GM04503 (cell line): ENCODE measurements at places on chromosomes 7 and 10.

DNA sequence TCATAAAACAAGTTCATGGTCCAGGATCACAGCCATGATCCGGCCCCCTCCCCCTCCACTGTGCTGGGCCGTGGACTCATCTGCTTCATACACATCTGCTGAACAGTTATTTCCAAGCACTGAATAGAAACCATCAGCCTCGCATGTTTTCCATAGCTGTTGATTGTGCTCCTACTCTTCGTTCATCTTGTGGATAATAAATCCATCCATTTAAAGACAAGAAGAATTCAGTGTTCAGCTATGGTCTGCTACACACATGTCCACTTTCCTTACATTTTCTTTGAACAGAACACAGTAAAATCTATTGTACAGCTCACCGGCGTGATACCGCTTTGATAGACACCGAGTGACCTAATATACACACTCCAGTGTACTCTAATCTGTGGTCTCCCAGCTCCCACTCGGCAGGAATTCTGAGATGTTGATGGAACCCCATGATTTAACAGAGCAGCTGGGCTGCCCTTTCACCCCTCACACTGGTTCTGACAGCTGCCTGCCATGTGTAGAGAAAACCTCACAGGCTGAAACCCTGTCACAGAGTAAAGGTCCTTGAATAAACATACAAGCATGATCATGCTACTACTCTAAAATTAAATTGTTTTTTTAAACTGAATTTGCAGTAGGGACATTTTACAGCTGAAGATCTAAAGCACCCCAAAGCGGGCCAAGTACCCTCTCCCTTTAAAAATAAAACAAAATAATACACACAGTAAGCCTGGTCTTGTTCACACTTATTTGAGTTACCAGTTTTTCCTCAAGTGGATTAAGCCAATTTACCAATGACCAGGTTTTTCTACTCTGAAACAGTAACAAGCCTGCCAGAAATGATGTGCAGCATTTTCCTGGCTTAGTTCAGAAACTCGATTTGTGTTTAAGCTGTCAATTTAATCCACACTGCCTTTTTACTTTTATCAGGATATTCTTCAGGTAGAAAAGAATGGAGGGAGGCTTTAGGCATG, 95.1 kb upstream of the FZD1 start:
- DNase-seq, result no peak

DNA sequence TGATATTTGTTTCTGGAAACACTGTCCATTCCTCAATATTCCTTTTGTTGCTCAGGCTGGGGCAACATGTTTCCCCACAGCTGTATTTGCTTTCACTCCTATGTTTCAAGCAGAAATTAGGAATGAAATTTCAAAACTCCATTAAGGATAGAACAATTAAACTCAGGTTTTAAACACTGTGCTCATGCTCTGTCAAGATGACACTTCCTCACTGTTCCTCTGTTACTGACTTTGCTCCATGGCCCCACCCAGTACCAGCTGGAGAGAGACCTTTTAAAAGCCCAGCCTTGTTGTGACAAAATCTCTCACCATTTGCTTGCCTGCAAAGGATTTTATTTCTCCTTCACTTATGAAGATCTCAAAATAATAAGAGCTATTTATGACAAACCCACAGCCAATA, 197.4 kb downstream of the ELMO1 start:
- DNase-seq, result no peak

- no peak for DNase-seq
Observed at GRCh38 chr7:42125321-42125720, 111.7 kb downstream of the GLI3 start.

- no peak for DNase-seq
Observed at GRCh38 chr10:75233444-75234016, 2.2 kb downstream of the COMTD1 start.

- no peak for DNase-seq
Observed at GRCh38 chr7:26367219-26367711, 75.6 kb downstream of the SNX10 start.

DNA sequence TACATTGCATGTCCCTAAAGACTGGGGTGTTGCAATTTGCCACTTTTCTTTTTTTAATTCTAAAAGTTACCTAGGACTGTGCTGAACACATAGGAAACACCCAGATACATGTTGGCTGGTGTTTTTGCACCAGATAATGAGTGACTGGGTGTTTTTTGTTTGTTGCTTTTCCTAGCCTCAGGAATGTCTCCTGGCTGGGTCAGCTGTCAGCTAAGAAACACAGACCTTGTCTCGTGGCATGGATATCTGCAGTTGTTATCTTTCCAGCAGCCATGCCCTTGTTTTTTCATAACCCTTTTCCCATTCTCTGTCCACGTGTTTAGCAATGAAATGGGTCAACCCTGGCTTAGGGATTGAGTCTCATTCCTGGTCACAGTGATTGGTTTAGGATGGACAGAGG, 433.9 kb upstream of the ZMIZ1 start:
- no peak for DNase-seq

DNA sequence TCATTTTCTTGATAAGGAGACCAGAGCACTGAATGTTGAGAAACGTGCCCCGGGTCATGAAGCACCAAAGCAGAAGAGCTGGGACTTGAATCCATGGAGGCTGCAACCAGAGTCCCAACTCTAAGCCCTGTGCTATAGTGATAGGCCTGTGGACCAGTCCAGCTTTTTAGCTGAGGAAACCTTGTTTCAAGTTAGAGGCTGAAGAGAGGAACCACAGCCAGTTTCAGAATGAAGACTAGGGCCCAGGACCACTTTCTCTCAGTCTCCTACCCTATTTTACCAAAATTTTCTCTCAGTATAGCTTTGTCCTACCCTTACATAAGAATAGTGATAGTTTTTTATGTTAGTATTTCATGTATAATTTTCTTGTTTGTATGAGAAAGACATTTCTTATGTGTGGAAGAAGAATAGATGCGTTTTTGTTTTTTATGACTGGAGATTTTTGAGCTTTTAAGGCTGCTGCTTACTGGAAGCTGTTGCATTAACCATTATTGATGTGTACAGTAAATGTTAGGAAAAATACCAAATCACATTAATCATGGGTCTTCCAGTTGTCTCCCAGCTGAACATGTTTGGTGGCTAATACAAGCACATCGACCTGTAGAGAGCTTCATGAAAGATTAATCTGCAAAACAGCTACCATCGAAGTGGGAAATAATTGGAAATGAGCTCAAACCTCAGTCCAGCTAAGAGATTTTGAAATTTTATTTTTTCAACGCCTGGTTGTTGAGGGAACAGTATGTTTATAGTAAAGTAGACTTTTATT, 45.0 kb upstream of the CSTF2T start:
- DNase-seq, result no peak

DNA sequence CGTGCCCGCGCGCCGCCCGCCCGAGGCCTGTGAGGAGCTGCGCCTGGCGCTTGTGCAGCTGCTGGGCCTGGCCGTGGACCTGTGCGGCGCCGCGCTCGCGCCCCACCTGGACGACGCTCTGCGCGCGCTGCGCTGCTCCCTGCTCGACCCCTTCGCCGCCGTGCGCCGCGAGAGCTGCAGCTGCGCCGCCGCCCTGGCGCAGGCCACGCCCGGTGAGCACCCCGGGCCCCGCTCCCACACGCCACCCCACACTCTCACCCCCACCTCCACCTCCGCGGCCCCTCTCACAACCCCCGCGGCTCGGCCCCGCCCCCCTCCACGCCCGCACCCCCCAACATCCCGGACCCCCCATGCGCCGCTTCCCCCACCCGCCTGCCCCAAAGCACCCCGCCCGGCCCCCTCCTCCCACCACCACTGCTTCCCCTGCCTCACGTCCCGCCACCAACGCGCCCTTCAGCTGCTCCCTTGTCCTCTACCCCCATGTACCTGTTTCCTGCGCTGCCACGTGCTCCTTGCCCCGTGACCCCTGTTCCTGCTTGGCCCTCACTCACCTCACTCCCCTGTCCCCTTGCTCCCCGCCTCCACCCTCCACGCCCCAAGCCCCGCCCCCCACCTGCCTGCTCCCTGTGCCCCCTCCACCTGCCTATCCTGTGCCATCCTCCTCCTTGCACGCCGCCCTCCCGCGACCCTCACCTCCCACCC, at the start of gene PRKAR1B:
TSS of gene PRKAR1B (minus strand) at position 178 of the 702 bp plus-strand sequence. CDS start 15,776 bp downstream, outside the sequence.
- no peak for DNase-seq

- DNase-seq, result no peak
Observed at GRCh38 chr10:62057359-62057758, 155.9 kb downstream of the ARID5B start.

GRCh38 chr10:76911184-76911583, 726.4 kb downstream of the KCNMA1 start:
- no peak for DNase-seq

GRCh38 chr10:64101606-64102263, 580.5 kb downstream of the REEP3 start:
- DNase-seq, result no peak

GRCh38 chr7:121099572-121099971, 111.1 kb downstream of the CPED1 start:
- no peak for DNase-seq

- no peak for DNase-seq
Observed at GRCh38 chr7:128812514-128813168, 17.6 kb upstream of the FLNC start.

DNA sequence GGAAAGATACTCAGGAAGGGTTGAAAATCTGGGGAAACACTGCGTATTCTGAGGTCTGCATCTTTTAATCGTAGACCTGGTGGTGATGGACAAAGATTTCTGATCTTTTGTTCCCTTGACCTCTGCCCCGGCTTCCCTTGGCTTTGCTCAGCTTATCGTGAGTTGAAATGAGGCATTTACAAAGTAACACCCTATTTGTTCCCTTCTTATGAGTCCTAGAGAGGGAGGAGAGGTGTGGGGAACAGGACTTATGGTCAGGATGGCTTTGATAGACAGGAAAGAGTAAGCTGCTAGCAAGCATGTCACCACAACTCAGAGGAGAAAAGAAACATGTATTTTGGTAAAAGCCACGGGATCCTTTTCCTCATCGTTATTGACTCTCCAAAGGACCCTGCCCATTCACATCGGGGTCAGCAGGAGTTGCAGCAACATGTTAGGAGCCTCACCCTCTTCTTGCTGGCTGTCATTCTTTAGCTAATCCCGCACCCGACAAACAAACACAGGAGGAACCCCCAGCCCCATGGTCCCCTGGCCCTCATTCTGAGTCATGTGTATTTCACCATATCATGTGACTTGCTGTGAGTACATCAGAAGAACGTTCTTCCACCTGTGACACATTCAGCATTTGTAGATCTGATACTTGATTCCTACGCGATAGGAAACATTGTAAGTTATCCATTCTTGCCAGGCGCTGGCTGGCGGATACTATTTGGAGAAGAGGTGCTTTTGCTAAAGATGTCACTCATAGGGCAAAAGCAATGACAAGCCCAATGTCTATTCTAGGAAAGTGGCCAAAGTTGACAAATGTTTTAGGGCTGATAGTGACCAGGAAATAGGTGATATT, 170.1 kb downstream of the RTKN2 start:
- DNase-seq, result no peak

GRCh38 chr10:23155169-23155568, 36.9 kb upstream of the PTF1A start:
- no peak for DNase-seq

- DNase-seq, result no peak
Observed at GRCh38 chr10:22704942-22705341, 9.4 kb downstream of the PIP4K2A start.

DNA sequence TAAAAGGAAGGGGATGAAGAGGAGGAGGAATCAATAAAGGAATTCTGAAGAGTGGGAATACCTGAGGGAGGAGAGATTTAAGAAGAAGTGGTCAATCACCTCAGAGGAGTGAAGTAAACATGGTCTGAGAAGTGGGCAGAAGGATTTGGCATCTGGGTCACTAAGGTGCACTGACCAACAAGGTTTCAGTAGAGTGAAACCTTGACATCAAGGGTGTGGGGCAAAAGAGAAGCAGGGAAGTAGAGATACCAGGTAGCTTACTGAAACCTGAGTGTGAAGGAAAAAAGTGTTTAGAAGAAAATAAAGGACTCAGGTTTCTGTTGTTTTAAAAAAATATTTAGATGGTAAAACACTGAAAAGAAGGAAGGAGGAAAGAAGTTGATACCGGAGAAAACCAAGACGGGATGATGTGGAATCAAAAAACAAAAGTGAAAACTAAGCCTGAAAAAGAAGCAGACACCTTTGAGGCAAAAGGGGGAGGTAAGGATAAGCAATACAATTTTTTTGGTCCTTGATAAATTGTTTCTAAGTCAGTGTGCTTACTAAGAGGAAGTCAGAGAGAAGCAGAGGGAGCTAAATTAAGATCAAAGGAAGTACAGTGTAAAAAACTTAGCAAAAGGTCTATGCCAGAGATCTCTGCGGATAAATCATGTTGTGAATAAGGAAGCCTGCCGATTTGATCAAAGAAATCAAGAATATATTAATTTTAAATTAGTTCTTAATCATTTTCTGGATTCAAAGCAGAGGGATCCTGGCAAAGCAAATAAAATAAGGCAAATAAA, 137.2 kb upstream of the GPR22 start:
- no peak for DNase-seq

GRCh38 chr7:37916673-37917660, at the start of gene SFRP4:
TSS of gene SFRP4 (minus strand) at chr7:37916817. CDS start at chr7:37916537, 280 bp downstream.
- no peak for DNase-seq

GRCh38 chr10:132098539-132099388, 33.0 kb downstream of the JAKMIP3 start:
- no peak for DNase-seq

DNA sequence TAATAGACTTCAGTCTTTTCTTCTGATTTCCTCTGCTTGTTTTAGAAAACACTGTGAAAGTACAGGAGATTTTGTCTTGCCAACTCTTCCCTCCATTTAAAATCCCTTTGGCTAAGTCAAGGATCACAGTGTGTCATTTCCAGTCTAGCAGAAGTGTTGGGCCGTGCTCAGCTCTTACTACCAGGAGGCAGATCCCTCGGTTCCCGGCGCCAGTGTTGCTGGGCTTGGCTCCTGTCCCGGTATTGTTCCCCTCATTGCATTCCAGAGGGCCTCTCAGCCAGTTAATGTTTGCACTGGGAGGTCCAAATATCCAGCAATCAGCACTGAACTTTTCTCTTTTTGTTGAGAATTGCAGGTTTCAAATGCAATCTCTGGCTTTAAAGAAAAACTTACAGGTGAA, 612.1 kb upstream of the MGMT start:
- no peak for DNase-seq

DNA sequence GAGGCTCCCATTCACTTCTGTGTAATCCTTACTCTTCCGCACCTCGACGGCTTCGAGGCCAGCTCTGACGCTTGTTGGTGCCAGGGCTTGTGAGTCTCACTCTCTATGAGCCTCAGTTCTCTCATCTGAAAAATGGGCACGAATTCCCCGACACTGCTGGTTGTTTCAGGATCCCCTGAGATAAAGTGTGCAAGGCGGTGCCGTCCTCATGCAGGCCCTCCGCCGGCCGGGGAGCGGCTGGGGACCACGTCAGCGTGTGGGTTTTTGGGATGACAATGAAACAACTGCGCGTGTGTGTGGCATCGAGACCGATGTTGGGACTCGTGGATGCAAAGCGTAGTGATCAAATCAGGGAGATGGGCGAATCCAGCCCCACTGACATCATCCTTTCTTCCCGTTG, 75.6 kb downstream of the FOXL3 start:
- DNase-seq, result no peak

GRCh38 chr10:17122726-17123661, 6.6 kb downstream of the CUBN start:
- peak; percentile 71 for DNase-seq
